ENCODE measurements at places on chromosomes 7 and 10.

DNA sequence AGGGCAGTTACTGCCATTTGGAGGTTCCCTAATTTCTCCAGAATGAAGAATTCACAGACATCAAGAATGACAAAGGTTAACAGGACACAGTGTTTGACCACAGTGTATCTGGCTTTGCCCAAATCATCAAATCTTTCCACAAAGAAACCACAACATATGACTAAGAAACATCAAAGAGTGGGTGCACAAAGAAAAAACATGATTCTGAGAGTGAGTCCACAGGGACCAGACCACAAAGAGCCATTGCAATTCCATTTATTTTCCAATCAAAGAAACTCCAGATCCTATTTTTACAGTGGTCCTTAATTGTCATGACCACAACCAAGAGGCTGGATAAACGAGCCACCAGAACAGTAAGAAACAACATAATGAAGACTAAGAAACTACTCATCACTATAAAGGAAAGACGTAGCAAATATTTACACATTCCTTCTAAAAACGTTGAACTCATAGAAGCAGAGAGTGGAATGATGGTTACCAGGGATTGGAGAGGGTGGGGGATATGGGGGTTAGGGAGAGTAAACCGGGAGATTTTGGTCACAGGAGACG lies 286.5 kb downstream of the DOCK4 start:
- no peak for DNase-seq

- no peak for DNase-seq
These were observed 44.9 kb downstream of the HYCC1 start for GRCh38 chr7:22969010-22969431.

DNA sequence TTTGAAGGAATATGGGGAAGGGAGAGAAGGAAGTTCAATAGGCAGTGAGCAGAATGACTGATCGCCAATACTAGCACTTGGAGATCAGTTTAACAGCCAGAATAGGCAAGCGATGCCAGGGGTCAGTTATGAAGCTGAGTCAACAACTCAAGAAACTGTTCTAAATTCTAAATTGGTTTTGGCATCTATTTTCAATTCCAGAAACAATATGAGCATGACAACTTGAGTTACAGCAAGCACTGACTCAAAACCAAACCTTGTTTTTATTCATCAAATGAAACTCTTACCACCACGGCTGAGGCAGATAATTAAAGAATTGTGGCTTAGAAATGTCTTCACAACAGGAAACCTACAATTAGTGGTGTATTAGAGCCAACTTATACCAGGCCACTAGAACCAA lies 180.5 kb upstream of the ASAH2 start:
- DNase-seq, result no peak

GRCh38 chr7:155764438-155764793 lies 47.8 kb downstream of the SHH start:
- DNase-seq, result no peak

GRCh38 chr7:138602451-138602850 lies 98.7 kb downstream of the SVOPL start:
- no peak for DNase-seq

DNA sequence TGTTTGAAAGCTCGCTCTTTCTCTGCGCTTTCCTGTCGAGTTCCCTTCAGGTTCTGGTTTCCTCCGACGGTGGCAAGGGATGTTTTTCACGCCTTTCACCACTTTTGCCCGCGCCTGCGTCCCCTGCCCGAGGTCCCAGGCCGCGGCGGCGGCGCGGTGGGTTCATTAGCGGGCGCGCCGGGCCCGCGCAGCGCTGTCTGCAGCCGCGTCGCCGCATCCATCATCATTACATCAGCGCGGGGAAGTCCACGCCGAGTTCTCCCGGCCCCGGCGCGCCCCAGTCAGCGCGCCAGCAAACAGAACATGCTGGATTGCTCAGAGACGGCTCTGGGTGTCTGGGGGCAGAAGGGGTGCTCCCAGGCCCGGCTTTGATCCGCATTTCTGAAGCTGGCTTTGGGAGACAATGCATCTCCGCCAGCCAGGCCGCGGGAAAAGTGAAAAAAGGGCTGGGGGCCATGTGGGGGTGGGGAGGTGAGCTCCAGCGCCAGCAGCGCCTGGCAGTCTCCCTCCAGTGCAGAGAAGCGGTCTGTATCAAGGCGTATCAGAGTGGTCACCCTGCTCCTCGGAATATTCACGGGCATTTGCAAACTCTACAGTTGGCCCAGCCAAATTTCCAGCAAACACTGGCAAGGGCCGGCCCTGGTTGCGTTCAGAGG lies 8.9 kb downstream of the GLI3 start:
- peak; percentile 75 for DNase-seq

- DNase-seq, result peak; percentile 13
These were observed 43.1 kb upstream of the GATAD1 start for GRCh38 chr7:92404170-92404614.

DNA sequence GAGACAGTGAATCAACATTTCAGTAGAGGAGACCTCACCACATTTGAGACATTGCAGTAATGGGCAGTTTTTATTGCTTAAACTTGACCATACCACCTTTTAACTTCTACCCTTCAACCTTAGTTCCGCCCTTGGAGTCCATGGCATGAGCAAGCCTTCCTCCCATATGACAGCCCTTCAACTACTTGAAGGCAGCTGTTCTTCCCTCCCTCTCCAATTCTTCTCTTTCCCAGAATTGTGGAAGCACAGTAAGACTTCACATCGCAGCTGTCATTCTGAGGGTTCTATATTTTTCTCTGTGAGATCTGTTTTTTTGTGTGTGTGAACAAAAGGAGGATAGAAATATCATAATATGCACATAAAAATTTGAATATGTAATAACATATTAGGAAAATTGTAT lies 2.2 kb upstream of the TSPAN12 start:
- no peak for DNase-seq

- DNase-seq, result no peak
These were observed 9.1 kb downstream of the C10orf90 start for GRCh38 chr10:126661356-126661755.

DNA sequence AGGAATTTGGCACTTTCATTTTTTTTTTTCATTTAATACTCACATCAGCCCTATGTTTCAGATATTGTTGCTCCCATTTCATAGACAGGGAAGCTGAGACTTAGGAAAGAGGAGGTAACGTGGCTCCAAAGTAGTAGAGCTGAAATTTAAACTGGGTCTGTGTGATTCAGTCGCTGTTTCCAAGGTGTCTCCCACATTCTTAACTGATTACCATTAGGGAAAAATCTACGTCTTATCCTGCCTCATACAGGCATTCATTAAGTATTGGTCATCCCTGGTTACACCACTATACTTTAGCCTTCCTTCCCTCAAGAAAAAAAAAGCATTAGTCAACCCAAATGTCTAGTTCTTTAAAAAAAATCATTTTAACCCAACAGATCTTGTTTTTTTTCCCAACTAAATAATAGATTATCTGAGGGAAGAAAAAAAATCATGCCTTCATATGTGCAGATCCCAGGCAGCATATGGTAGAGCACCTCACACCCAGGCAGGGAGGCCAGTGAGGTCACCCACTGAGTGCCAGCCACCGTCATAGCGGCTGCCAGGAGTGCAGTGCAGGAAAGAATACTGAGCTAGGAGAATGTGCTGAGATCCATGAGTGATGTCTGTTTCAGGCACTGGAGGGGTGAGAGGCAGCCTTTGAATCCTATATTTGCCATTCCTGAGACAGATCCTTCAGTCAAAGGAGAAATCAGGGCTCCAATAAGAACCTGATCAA lies 59.0 kb upstream of the SORCS3 start:
- DNase-seq, result no peak

DNA sequence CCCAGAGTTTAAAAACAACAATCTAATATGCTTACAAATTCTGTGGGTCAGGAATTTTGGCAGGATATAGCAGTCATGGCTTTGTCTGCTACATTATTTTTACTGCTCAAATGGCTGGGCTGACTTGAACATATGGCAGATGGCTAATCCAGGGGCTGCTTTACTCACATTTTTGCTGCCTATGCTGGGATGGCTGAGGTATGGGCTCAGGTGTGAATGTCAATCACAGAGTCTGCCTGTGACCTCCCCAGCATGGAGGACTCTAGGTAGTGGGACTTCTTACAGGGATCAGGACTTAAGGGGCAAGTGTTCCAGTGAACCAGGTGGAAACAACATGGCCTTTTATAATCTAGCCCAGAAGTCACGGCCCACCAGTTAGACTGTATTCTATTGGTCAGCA lies 4.4 kb upstream of the FKBP9 start:
- DNase-seq, result no peak

GRCh38 chr7:74033372-74034311 lies 5.7 kb downstream of the ELN start:
- DNase-seq, result peak; percentile 74

- no peak for DNase-seq
These were observed 9.2 kb downstream of the CPA2 start for GRCh38 chr7:130275826-130276297.

DNA sequence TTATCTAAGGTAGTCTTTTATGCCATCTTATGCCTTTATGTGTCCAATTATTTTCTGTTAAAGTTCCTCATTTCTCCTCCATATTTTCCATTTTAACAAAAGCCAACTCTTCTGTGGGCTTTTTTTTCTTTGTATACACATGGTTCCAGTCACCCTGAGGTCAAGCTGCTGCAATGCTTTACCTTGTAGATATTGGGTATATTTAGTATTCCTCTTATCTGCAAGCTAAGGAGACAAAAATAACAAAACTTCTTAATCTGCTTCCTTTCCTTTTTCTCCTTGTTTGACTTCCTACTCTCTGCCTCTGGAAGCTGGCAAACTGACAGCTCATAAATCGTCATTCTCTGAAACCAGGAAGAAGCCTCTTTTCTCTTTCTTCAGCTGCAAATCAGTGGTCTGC lies 885.0 kb upstream of the LRRN3 start:
- no peak for DNase-seq

DNA sequence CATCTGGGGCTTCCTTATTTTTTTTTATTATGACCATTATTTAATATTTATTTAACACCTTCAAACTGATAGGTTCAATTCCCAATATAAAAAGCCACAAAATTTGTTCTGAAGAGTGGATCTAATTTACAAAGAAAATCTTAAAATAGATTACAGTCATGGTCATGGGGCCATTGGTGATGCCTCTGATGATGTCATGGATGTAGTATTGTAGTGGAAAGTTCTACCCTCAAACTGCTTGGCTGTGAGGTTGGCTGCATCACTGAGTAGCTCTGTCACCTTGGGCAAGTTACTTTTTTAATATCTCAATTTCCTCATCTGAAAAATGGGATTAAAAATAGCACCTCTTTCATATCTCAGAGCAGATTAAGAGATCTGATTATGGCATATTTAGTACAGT lies 128.5 kb downstream of the DKK1 start:
- DNase-seq, result no peak

GRCh38 chr7:52269669-52270068 lies 765.8 kb upstream of the POM121L12 start:
- DNase-seq, result no peak

DNA sequence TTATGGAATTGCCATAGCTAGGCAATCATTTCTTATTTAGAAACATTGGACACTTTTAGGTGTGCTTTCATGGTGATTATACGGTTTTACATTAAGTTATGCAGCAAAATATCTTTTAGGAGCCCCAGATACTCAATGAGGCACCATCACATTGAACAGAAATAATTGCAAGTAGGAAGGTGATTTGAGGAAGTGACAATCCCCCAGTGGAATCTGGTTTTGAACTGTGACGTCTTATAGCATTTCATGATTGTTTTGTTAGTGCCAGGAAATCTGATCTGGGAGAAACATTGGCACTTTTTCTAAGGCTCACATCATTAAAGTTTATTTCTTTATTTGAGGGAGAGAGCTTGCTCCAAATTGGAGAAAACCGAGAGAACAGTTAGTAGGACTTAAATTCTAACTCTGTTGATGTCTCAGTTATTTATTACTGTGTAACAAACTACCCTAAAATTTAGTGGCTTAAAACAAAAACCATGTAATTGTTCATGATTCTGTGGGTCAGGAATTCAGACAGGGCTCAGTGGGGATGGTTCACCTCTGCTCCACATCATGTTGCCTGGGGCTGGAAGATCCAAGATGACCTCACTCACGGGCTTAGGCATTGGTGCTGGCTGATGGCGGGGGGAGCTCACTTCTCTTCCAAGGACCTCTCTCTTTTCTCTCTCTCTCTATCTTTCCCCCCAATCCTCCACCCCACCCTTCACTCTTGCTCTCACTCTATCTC lies 78.2 kb upstream of the STEAP1B start:
- no peak for DNase-seq

GRCh38 chr7:51300762-51301674 lies 15.6 kb downstream of the COBL start:
- no peak for DNase-seq

GRCh38 chr7:78873117-78873516 lies 580.4 kb downstream of the MAGI2 start:
- peak; percentile 22 for DNase-seq

DNA sequence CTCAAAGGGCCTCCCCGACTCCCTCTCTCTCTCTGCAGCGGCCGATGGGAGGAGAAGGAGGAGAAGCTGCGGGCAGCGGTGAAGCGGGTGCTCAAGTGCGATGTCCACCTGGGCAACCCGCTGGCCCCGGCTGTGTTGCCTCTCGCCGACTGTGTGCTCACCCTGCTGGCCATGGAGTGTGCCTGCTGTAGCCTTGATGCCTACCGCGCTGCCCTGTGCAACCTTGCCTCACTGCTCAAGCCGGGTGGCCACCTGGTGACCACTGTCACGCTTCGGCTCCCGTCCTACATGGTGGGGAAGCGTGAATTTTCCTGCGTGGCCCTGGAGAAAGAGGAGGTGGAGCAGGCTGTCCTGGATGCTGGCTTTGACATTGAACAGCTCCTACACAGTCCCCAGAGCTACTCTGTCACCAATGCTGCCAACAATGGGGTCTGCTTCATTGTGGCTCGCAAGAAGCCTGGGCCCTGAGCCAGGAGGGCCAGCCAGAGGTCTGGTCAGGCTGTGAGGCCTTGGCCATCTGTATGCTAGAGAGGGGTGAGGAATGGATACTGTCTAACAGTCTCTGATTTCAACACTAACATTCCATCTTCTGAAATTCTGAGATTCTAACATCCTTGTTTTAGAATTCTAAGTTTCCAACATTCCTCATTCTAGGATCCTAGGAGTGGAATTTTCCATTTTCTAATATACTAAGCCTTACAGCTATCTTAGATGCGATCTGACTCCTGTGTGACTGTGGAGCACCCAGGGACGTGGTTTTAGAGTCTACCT lies 3.6 kb downstream of the INMT start:
- peak; percentile 59 for DNase-seq

DNA sequence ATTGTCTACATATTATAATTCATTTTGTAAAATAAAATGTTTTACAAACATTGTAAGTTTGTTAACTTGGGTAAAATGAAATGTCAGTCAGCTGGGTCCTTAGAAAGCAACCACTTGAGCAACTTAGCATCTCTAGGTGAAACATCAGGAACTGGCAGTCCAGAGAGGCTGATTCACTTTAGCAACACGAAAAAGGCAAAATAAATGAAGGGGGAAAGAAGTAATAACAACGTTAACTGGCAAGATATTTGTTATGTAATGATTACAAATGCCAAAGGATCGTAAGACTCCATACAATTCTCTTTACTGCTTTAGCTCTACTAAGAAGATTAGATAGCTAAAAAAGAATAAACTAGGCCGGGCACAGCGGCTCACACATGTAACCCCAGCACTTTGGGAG lies 5.0 kb downstream of the PDZD8 start:
- no peak for DNase-seq
